ENCODE measurements at places on chromosomes 1 and 21. TPM values are rescaled to one million over a fixed set of nuclear protein-coding genes. Genes with fewer than 3 reads are reported as not detected.

AGMAT gene
- total RNA-seq, result not detected

DDAH1 gene
- total RNA-seq, result 40.1 TPM

GRCh38 chr21:14846621-14847020 lies 218.2 kb downstream of the NRIP1 start:
- no peak for DNase-seq

DNA sequence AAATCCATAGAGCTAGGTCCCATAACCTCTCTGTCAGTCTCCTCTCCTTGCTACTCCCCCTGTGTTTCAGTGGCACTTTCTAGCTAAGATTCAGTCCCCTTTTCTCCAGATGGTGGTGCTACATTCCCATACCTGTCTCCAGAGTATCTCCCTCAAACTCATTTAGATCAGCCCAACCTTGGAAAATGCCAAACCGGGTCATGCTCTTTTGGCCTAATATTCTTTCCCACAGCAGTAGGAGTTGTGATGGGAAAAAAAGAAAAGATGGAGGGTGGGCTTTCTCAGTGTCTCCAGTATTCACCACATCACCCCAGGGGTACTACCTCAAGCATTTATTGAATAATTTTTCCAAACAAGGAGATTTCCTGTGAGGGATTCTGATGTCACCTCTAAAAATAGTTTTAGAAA lies 3.2 kb upstream of the RXFP4 start:
- no peak for DNase-seq

DNA sequence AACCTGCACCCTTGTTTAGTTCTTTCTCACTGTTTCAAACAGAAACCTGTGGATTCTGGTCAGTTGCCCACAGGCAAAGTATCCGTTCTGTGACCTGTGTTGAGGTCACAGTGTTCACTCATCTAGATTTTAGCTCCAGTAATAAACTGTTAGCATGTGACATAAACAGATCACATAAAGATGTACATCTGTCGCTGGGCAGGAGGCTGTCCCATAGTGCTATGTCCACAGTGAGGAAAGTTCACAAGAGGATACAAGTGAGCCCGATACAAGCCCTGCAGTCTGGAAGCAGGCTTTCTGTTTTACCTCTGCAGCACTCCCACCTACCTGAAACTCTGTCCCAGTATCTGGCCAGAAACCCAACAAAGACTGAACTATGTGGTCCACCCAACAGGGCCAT lies 28.4 kb downstream of the LMX1A start:
- peak; percentile 81 for DNase-seq

DNA sequence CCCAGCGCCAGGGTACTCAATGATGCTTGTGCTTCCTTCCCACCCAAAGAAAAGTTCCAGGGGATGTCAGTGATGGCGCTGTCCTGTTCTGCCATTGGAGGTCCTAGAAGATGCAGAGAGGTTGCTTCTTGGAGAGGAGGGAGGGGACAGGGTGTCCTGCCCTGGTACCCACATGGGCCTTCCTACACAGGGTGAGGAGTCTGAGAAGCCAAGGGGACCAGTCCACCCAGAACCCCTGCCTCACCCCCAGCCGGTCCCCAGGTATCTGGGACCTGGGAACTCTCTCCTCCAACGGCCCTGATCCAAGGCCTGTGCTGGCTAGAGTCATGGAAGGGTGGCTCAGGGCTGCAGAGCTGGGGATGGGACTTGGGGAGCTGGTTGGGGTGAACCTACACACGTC lies 259.4 kb downstream of the KCNJ6 start:
- peak; percentile 86 for DNase-seq

DNA sequence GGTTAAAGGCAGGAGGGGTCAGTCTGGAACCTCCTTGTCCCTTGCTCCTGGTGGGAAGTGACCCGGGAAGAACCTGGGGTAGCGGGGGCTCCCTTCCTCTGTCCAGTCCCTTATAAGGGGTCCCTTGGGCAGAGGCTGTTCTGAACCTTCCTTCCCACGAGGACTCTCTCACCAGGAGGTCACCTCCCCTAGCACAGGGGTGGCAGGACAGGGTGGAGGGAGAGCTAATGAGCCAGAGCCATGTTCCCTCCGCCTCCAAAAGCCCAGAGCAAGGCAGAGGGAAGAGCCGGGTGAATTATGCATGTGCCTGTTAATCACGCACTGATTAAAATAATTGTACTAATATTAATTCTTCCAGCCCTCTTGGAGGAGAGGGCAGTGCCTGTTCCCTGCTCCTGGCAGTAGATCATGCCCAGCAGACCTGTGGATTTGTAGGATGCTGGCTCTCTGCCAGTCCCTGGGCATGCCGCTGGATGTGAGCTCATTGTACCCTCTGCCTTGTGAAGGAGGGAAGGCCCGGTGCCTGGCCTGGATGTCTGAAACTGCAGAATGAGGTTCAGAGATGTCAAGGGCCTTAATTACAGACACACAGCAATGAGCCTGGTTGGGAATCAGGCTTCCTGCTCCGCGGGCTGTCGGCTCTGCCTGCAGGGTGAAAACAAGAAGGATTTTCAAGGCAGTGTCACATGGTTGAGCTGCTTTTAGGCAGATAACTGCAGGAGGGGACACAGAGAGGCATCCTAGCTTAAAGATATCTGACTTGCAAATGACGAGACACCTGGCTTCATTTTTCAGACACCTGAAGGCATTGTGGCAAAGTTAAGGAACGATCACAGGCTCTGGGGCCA lies 68.2 kb downstream of the IGSF21 start:
- DNase-seq, result no peak

- DNase-seq, result no peak
Measured at GRCh38 chr1:240188139-240188538, 96.5 kb downstream of the FMN2 start.

TNFRSF4 gene
- total RNA-seq, result 1.1 TPM

- no peak for DNase-seq
Measured at GRCh38 chr1:245614476-245614875, 459.7 kb downstream of the KIF26B start.

GRCh38 chr1:118214866-118215265 lies 29.8 kb upstream of the SPAG17 start:
- DNase-seq, result no peak

GIPC2 gene
- 4.5 TPM for total RNA-seq

GRCh38 chr1:207040181-207040533 lies 7.6 kb upstream of the C1orf116 start:
- DNase-seq, result no peak

- DNase-seq, result no peak
Measured at GRCh38 chr1:22918644-22919043, 54.0 kb downstream of the LACTBL1 start.

- DNase-seq, result no peak
Measured at GRCh38 chr21:18759267-18759666, 355.7 kb upstream of the TMPRSS15 start.

GJA4 gene
- total RNA-seq, result 26.5 TPM

GRCh38 chr21:31714741-31715365 lies 17.1 kb downstream of the SCAF4 start:
- DNase-seq, result no peak

DNA sequence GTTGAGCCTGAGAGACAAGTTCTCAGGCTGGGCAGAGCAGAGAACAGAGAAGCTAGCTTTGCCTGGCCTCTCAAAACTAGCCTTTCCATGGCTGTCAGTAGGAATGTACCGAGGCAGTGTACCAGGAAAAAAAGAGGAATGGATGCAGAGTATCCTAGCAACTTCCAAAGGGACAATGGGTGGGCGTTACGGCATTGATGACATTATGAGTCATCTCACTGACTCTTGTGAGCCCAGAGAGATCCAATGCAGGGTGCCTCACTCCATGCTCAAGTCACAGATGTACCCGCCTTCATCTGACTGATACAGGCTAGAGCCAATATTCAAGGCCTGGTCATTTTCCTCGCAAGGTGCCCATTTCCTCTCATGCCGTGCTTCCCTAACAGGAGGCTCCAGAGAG lies 51.4 kb upstream of the C8B start:
- DNase-seq, result no peak

- DNase-seq, result no peak
Measured at GRCh38 chr1:207079706-207080241, 8.9 kb upstream of the C4BPB start.

- peak; percentile 98 for DNase-seq
Measured at GRCh38 chr1:32351399-32352238, 10.7 kb downstream of the FAM229A start.

DNA sequence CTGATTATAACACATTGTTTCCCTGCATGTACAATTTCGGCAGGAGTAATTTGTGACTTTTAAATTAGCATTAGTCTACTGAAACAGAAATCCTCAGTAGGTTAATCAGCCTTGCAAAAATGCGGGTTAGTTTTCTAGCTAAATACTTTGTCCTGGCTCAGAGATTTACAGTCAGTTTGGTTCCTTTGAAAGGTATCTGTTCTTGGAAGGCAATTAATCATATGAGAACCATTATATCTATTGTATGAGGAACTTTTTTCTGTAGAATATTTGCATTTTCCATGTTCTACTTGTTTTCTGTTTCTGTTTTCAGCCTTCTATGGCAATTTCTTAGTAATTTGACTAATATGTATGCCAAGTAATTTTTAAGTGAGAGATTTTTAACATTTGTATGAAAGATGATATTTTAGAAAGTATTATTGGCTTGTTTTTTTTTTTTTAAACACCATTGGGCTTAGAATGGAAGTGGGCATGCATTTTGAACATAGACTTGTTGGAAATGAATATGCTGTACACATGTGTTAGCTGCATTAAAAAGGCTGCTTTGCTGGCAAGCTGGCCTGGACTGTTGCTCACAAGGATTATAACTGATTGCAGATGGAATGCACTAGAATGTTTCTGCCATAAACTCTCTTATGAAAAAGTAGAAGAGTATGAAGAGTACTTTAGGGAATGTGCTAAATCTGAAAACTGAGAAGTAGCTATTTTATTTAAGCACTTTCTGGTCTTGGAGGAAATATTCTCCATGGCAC lies 26.2 kb downstream of the KIF1B start:
- no peak for DNase-seq

SPATA6 gene
- total RNA-seq, result 12.4 TPM

DNA sequence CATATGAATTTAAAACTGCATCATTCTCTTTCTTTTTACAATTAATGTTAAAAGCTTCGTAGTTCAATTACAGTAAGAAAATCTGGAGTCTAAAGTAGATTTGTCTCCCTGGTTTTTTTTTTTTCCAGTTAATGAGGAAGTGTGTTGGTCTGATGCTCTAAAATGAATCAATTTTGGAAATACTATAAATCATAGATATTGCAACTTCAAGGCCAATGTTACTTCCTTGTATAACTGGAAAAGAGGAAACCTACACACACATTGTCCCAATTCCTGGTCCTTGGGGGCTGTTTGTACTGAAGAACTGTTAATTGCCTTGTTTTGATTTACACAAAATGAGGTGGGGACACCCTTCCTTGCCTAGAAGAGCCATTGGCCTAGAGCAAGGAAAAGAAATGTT lies 107.2 kb downstream of the RGS2 start:
- DNase-seq, result no peak

GPR37L1 gene
- total RNA-seq, result 0.69 TPM

- no peak for DNase-seq
Measured at GRCh38 chr1:23591460-23592208, 32.3 kb upstream of the ID3 start.

AIRE gene
- not detected for total RNA-seq

GRCh38 chr1:205298191-205298994 lies 23.2 kb downstream of the NUAK2 start:
- no peak for DNase-seq

GRCh38 chr1:65230731-65231481 lies 78.4 kb upstream of the DNAJC6 start:
- peak; percentile 29 for DNase-seq

GRCh38 chr21:42010507-42011495 lies 641 bp upstream of the ZBTB21 start:
- peak; percentile 89 for DNase-seq

- DNase-seq, result peak; percentile 74
Measured at GRCh38 chr21:45161038-45161945, 86.9 kb downstream of the ADARB1 start.

ADAMTSL4 gene
- total RNA-seq, result 33.6 TPM

- DNase-seq, result no peak
Measured at GRCh38 chr1:38138498-38139233, 92.1 kb upstream of the POU3F1 start.

PRAMEF8 gene
- not detected for total RNA-seq

DNA sequence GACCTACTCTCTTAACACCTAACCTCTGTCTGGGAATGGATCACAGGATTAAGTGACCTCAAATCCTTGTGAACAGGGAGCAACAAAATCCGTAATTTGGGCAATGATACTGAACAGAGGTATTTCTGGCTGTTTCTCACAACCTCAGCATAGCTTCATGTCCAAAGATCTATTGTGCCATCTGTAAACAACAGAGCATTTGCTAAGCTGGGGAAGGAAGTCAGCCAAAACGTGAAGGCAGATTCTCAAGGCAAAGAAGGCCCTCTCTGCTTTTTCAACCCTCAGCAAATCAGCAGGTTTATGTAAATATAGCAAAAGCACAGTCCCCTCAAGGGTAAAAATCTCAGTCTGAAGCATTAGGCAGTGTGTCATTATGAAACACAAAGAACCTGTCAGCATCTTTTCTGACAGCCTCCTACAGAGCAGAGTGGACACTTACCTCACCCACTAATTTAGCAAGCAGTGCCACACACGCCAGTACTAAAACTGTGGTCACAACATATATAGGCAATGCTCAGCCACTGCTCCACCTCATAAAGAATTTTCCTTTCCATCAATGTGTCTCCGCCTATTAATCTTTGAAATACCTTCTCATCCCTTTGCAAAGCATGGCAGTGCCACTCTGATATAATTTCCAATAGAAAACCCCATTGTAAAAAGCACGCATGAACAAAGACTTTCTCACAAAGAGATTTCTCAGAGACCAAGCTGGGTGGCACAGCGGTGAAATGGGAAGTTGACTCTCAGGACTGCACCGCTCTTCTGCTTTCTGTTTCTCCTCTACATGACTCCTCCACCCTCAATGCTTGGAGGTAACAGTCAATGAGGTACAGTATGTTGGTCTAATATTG lies 188.0 kb downstream of the RERE start:
- DNase-seq, result no peak

DNA sequence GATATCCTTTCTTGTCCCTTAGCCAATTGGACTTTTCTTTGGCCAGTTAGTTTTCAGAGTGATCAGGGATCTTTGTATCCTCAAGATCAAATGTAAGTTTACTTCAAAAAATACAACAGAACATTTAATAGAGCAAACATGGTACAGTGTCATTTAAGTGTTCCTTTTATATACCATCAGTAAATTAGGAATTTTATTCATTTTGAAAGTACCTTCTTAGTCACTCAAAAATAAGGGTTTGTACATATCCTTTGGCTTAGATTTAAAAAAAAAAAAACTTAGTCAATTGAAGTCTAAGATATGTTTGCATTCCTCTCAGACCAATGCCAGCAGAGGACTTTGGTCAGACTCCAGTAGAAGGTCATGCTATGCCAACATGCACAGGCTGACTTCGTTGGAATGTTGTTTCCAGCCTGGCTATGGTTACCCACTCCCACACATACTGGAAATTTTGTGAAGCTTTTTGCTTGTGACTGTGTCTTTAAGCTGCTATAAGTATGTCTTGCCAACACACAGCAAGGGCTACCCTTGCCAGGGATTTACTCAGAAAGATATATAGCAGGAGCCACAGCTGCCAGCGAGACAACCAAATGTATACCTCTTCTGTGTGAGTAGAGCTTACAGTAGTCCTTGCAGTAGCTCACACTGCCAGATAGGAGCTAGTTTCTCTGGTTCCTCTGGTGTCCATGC lies 81.5 kb upstream of the LRIF1 start:
- DNase-seq, result no peak

- DNase-seq, result no peak
Measured at GRCh38 chr1:93692026-93692425, 10.4 kb upstream of the BCAR3 start.

All from esophagus muscularis mucosa (tissue), 4 donors.